Aorta (tissue), 5 donors: ENCODE measurements at places on chromosomes 6 and 20. TPM values are rescaled to one million over a fixed set of nuclear protein-coding genes. Genes with fewer than 3 reads are reported as not detected.

Gene DXO
- 20.5 TPM for total RNA-seq

Gene KCNG1
- total RNA-seq, result 0.39 TPM

Gene RPP40
- 4.3 TPM for total RNA-seq

Gene TFAP2D
- not detected for total RNA-seq

Gene MYCT1
- total RNA-seq, result 20.1 TPM

Gene ARMH2
- total RNA-seq, result not detected

Gene SDCBP2
- 5.3 TPM for total RNA-seq

Gene CALHM6
- total RNA-seq, result 1.8 TPM

Gene LBP
- total RNA-seq, result 2.7 TPM

Gene PNLDC1
- total RNA-seq, result 0.26 TPM

Gene IL17F
- not detected for total RNA-seq

Gene MAP7
- 3.3 TPM for total RNA-seq

GRCh38 chr6:81565071-81565470 lies 187.4 kb downstream of the TENT5A start:
- no peak for DNase-seq
- no peaks in the 10 kb centered on the region for H3K4me1 ChIP-seq
- H3K36me3 ChIP-seq, result no peaks in the 10 kb centered on the region
- H3K27ac ChIP-seq, result no peak overlapping the region
- H3K4me3 ChIP-seq, result no peak overlapping the region

DNA sequence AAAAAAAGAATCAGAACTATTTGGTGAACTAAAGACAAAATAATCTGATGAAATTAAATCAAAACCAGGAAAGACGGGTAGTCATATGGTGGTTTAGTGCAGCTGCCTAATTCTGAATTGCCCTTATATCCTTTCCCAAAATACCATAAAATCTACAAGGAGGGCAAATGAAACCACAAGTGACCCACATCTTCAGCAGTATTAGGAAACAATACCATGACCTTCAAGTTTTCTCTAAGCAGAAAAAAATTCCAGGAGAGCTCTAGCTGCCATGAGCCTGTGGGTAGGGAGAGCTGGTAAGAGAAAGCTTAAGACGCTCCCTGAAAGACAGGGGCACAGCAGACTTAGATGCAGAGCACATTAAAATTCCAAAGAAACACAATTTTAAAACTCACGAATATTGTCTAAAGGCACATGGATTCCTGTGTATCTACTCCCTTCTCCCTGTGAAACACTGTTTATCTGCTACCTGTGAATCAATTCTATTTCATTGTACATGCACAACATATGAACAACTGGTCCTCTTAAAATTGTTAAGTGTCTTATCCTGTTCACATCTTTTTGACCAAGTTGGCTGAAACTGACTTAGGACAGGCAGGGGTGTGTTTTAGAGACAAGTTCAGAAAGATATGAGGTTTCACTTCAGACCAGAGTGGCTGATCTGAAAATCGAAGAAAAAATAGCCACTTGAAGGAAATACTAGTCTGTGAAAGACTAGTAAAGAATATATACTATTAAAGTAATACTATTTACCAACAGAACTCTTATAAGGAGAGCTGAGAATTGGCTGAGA lies 153.6 kb upstream of the SHLD1 start:
- no peak overlapping the region for H3K4me3 ChIP-seq
- DNase-seq, result no peak
- no peak overlapping the region for H3K27ac ChIP-seq

- H3K4me1 ChIP-seq, result no peaks in the 10 kb centered on the region
- no peaks in the 10 kb centered on the region for H3K27me3 ChIP-seq
- H3K36me3 ChIP-seq, result no peaks in the 10 kb centered on the region
These were observed 109.3 kb downstream of the CDC5L start for GRCh38 chr6:44496665-44497369.

GRCh38 chr6:104597541-104598050 lies 262.1 kb downstream of the HACE1 start:
- H3K27ac ChIP-seq, result no peak overlapping the region
- H3K4me1 ChIP-seq, result no peaks in the 10 kb centered on the region
- H3K4me3 ChIP-seq, result no peak overlapping the region
- no peaks in the 10 kb centered on the region for H3K36me3 ChIP-seq
- no peak for DNase-seq

- no peak overlapping the region for H3K27ac ChIP-seq
- peaks cover 5% of the 10 kb centered on the region for H3K36me3 ChIP-seq
- H3K27me3 ChIP-seq, result no peaks in the 10 kb centered on the region
- no peak overlapping the region for H3K4me3 ChIP-seq
- no peak for DNase-seq
These were observed 56.1 kb downstream of the DCBLD1 start for GRCh38 chr6:117538615-117539014.

DNA sequence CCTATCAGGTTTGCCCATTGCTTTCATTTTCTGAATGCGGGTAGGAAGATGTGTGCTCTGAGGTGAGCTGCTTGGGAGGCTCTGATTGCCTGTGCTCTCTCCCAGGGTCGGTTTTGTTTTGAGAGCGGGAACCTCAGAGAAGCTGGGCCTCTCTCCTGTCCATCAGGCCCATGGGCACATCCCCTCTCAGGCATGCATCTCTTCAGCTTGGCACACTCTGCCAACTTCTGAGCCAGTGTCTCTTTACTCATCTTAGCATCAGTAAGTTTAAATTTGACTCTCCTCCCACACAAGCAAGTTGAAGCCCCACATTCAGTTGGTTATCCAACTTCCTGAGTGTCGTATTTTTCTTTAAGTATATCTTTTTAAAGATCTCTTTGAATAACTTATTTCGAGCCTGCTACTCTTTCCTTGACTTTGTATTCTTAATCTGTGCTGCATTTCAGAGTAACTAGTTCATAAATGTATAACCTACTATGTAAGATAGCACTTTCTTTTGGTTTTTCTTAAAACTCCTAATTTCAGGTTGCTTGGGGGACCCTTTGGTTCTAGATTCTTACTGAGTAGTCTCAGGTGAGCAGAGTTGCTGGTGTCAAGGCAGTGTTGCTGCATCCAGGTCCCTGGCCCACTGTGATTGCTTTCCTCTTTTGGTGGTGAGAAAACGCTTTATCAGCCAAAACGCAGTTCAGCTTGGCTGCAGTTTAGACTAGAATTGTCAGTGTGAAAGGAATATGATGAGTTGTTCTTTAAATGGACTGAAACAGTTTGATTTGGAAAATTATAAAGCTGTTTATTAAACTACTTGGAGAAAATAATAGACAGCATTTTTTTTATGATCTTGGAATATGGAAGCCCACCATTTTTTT lies 54.8 kb downstream of the SNX9 start:
- no peaks in the 10 kb centered on the region for H3K27me3 ChIP-seq
- H3K4me3 ChIP-seq, result no peak overlapping the region
- no peak for DNase-seq
- no peaks in the 10 kb centered on the region for H3K4me1 ChIP-seq

- no peak for DNase-seq
- no peak overlapping the region for H3K4me3 ChIP-seq
- no peak overlapping the region for H3K27ac ChIP-seq
- H3K27me3 ChIP-seq, result no peaks in the 10 kb centered on the region
These were observed 13.3 kb upstream of the ITPR3 start for GRCh38 chr6:33607784-33608161.

DNA sequence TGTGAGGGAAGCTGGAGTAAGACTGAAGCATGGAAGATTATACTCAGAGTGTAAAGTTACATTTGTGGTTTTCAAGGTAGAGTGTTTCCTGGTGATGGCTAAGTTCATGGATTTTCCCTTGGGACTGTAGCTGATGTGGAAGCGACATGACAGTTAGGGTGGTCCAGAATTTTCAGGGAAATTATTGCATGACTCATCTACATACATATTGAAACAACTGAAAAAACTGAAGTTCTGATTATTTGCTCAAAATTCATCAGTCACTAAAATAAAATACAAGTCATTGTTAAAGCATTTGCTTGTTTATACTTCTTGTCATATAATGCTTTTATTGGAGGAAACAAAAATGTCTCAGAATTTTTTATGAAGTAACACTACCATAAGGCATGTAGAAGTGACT lies 700.0 kb downstream of the RFPL4B start:
- no peak overlapping the region for H3K27ac ChIP-seq

DNA sequence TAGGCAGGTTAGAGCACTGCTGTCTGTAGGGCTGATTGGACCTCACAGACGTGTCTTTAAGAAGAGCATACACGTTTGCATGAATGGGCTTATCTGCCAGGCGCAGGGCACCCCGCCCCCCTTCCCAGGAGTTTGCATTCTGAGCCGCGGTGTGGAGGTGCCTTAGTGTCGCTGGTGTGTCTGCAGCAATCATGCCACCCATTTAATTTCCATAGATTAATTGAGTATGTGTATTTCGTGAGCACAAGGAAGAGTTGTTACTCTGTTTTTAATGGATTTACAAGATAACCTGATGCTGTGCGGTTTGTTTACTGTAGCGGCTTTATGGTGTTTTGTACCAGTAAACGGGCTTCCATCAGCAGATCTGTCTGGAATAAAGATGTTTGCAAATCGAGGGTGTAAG lies 107.7 kb downstream of the ZDHHC14 start:
- no peaks in the 10 kb centered on the region for H3K36me3 ChIP-seq
- H3K4me1 ChIP-seq, result no peaks in the 10 kb centered on the region
- DNase-seq, result no peak
- H3K27ac ChIP-seq, result no peak overlapping the region

DNA sequence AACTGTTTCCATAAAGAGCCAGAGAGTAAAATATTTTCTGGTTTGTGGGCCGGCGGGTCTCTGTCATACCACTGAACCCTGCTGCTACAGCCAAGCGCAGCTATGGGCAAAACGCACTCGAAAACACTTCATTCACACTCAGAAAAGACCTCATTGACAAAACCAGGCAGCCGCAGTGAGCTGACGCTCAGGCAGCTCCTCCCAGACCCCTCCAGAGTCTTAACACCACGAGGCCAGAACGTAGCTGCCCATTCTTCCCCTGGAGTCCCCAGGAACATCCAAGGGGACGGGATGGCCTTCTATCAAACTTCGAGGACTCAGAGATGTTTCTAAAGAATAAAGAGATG lies 35.6 kb upstream of the ZBP1 start:
- peaks cover 7% of the 10 kb centered on the region for H3K36me3 ChIP-seq
- no peaks in the 10 kb centered on the region for H3K4me1 ChIP-seq
- DNase-seq, result peak; percentile 38
- H3K27ac ChIP-seq, result no peak overlapping the region

DNA sequence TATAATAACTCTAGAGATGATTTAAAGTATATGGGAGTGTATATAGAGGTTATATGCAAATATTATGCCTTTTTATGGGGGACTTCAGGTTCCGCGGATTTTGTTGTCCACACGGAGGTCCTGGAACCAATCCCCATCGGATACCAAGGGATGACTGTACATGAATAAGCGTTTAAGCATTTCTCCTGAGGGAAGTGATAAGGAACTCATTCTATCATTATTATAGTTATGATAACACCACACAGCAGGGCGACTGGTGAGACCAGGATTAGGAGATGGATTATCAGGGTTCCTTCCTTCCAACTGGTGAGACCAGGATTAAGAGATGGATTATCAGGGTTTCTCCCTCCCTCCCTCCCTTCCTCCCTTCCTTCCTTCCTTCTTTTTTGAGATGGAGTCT lies 6.6 kb downstream of the ECI2 start:
- H3K4me3 ChIP-seq, result no peak overlapping the region
- H3K27me3 ChIP-seq, result no peaks in the 10 kb centered on the region
- DNase-seq, result no peak
- no peak overlapping the region for H3K27ac ChIP-seq
- no peaks in the 10 kb centered on the region for H3K4me1 ChIP-seq

DNA sequence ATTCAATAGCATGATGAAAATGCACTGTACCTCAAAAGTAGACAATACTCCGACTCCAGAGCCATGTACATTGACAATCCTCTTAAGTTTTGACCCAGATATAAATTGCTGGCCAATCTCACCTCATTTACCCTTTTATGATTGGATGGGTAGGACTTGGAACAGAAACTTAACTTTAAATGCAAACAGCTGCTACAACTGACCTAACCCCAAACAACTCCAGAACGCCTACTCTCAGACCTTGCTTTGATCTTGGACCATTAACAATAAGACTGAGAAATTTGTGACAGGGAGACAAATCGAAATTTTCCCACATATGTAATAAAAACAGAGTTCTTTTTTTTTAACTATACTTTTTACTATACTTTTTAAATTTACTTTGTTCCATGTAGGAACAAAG lies 200.5 kb upstream of the MCHR2 start:
- no peak overlapping the region for H3K27ac ChIP-seq

DNA sequence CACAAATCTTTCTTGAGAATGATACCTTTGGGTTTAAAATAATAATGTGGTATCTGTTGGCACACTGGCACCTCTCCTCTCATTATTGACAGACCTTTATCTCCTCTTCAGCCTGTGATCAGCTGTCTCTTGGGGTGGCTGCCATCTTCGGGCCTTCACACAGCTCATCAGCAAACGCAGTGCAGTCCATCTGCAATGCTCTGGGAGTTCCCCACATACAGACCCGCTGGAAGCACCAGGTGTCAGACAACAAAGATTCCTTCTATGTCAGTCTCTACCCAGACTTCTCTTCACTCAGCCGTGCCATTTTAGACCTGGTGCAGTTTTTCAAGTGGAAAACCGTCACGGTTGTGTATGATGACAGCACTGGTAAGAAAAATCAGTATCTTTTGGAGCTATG lies 232.8 kb downstream of the GRIK2 start:
- H3K27ac ChIP-seq, result no peak overlapping the region
- no peak for DNase-seq
- no peaks in the 10 kb centered on the region for H3K4me1 ChIP-seq
- no peaks in the 10 kb centered on the region for H3K36me3 ChIP-seq
- H3K4me3 ChIP-seq, result no peak overlapping the region

GRCh38 chr20:58565461-58566175 lies 50.4 kb upstream of the APCDD1L start:
- no peaks in the 10 kb centered on the region for H3K36me3 ChIP-seq
- no peak overlapping the region for H3K27ac ChIP-seq
- H3K4me3 ChIP-seq, result no peak overlapping the region
- DNase-seq, result peak; percentile 7
- H3K4me1 ChIP-seq, result no peaks in the 10 kb centered on the region

DNA sequence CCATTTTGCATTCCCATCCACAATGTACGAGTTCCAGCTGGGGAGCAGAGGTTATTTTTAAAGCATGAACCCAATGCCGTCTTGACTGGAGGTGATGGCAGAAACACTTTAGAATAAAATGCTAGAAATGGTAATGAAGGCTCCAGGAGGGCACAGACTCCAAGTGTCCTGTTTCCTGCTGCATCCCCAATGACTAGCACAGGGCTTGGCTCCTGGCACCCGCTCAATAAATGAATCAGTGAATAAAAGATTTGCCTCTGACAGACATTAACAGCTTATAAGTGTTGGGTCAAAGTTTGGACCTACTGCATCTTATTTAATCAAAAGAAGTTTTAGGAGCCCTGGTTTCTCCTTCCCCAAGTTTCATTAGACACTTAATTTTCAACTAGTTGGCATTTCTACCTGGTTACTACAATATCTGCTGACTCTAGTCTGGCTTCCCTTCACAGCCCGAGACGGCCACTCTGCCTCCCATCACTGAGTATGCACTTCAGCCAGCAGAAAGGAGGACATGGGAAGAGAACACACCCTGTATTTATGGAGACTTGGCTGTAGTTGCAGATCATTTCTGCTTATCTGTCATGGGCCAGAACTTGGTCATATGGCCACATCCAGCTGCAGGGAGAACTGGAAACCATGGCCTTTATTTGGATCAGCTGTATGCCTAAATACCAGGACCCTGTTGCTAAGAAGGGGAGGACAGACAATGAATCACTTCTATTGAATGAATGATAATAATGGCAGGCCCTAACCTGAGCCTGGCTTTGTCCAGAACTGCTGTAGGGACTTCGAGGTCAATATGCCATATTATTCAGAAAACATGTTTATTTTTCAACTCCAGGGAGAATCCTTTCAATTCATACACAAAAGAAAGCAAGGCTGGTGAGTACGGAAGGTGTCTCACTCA lies 63.1 kb downstream of the TTI1 start:
- no peaks in the 10 kb centered on the region for H3K36me3 ChIP-seq
- no peaks in the 10 kb centered on the region for H3K4me1 ChIP-seq
- no peak overlapping the region for H3K4me3 ChIP-seq
- no peak overlapping the region for H3K27ac ChIP-seq
- no peaks in the 10 kb centered on the region for H3K27me3 ChIP-seq
